CD4-positive, alpha-beta T cell (primary cell): ENCODE measurements at places on chromosomes 4 and X.

GRCh38 chrX:153488231-153488914 is 6.4 kb upstream of the BGN start:
- no peak for DNase-seq

DNA sequence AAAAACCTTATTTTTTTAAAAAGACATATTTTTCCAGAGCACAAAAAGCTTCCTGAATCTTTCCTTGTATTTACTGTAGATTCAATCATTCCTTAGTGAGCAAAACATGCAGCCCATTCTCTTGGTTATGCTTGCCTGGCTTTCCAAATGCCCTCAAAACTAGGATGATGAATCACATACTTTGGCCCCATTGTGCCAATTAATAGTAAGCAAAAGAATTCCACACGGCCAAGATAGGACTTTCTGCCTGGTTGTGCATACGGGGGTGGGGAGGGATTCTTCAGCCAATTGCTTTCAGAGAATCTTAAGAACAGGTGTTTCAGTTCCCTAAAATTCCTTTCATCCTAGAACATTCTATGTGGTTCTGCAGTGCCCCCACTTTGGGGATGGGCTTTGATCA is 7.0 kb downstream of the RAI2 start:
- no peak for DNase-seq

GRCh38 chr4:13289391-13289790 is 194.7 kb downstream of the RAB28 start:
- no peak for DNase-seq

- DNase-seq: no peak
Measured at GRCh38 chr4:185722029-185722316, 90.0 kb downstream of the SORBS2 start.

- no peak for DNase-seq
Measured at GRCh38 chr4:102007959-102008425, 217.5 kb downstream of the BANK1 start.

DNA sequence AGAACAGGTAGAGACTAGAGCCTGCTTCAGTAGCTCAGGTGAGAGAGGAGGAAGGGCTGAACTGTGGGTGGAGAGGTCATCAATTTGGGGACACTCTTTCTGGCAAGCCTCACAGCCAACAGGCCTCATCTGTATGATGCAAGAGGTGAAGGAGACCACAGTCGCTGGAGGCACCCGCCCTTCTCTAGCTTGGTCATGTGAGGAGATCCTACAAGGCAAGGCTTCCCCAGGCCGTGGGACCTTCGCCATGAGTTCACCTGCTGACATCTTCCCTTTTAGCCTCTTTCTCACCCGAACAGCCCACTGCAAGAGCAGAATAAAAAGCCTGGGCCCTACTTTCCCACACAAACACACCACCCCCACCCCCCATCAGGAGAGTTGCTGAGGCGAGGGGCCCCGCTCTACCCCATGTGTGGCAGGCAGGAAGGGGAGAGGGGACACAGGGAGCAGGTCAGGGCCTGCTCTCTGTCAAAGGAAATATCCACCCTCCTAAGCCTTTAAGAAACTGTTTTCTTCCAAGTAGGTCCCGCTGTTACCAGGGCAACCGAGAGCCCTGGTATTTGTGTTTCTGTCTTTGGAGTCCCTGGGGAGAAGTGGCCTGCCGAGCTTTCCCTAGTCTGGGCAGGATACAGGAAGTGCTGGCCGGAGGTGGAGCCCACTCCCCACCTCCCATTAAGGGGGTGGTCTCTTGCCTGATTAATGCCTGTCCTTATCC is 8.1 kb downstream of the RTL5 start:
- DNase-seq: no peak

DNA sequence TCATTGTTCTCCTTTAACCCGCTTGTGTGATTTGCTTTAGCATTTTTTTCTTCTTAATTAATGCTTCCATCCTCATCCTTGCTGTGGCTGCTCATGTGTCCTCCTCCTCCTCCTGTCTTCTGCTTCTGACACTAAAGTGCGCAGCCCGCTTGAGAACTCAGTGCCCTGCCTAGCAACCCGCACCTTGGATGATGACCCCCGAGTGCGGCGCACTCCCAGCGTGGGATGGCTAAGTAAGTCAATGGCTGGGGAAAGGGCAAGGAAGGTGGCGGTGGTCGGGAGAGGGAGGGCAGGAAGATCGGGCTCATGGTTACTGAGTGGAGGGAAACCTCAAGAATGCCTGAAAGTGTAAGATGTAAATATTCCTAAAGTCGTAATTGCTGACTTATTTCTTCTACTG is 30.1 kb downstream of the SLC4A4 start:
- DNase-seq: no peak

GRCh38 chrX:101659601-101660063 is at the start of gene ARMCX2:
TSS of gene ARMCX2 (minus strand) at chrX:101659850. CDS start at chrX:101657588, 2,262 bp downstream.
- DNase-seq: no peak

- DNase-seq: no peak
Measured at GRCh38 chrX:110746014-110746413, 49.6 kb downstream of the CHRDL1 start.

GRCh38 chrX:31459361-31459760 is 387.5 kb upstream of the FTHL17 start:
- no peak for DNase-seq

DNA sequence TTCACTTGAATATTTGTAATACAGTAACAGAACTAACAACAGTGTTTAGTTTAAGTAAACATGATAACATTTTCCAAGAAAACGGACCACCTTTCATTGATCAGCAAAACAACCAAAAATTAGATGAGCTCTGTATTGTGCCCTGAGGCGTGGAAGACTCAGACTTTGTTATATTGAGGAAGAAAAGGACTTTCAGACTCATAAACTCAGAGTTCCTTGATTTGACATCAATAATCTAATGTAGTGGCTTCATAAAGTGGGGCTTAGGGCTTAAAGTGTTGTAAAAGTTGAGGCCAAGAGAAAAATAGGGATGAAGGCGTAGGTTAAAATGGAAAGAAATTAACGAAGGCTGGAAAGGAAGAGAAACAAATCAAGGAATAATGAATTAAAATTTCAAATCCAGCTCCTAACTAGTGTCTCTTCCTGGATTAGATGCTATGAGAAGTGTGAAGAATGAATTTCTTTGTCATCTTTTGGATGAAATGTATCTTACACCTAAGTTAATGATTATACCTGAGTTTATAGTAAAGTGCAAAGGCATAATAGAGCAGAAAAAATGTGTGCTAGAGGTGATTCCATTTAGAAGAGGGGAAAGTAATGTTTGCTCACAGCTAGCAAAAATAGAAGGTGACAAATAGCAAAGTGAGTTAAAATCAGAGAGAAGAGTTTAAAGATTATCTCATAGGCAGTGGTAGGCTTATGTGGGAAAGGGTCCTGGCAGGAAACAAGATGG is 19.8 kb upstream of the GLRA2 start:
- no peak for DNase-seq

- no peak for DNase-seq
Measured at GRCh38 chrX:97096385-97096784, 212.7 kb downstream of the RPA4 start.

DNA sequence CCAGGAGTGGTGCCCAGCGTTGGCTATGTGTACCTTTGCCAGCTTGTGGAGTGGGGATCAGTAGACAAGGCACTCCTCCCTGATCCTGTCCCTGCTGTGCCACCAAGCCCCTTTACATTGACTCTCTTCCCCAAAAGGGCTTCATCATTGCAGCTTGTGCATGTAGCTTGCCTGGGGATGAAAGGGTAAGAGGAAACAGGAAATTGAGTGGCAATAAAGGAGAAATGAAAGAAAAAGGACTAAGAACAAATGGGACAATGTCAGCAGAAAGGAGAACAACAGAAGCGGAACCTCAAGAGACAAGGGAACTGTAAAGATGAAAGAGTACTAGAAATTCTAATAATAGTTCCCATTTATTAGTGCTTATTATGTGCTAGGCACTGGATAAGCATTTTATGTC is 8.7 kb upstream of the IL13RA1 start:
- DNase-seq: no peak

DNA sequence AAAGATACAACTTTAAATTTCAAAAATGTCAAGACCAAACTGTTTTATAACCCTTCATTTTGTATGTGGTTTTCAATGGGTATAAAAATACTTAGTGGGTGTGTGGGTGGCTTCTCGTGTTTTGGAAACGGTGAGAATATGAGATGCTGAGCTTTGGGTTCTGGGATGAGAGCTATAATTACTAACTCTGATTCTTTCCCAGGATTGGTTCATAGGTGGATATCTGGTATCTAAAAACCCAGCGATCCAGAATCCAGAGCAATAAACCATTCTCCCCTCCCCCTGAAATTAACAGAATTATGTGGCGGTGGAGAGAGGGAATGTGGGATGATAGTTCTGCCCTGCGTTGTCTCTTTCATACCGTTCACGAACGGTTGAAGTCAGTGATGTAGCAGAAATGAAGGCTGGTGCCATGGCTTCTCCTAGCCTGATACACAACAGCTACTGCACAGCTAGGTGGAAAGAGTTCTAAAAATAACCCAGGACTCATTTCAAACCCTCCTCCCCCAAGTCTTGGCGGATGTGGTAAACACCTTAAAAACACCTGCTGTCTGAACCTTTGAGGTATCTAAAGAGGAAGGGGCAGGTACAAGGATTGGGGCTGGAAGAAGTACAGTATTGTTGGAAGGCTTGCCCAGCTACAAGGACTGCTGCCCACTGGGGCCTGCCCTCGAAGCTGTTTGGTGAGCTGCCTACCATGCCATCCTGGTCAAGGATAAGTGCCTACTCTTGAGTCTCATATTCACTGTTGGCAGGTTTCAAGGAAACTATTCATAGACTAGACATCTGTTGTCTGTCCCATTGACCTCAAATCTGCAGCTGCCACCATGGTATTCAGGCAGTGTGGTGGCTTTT is 44.5 kb downstream of the SEPTIN11 start:
- peak; percentile 25 for DNase-seq

- DNase-seq: no peak
Measured at GRCh38 chrX:27565992-27566391, 24.2 kb upstream of the DCAF8L2 start.

GRCh38 chr4:133081246-133081645 is 67.8 kb upstream of the PCDH10 start:
- no peak for DNase-seq

GRCh38 chrX:34341258-34341657 is 209.1 kb upstream of the FAM47A start:
- no peak for DNase-seq

DNA sequence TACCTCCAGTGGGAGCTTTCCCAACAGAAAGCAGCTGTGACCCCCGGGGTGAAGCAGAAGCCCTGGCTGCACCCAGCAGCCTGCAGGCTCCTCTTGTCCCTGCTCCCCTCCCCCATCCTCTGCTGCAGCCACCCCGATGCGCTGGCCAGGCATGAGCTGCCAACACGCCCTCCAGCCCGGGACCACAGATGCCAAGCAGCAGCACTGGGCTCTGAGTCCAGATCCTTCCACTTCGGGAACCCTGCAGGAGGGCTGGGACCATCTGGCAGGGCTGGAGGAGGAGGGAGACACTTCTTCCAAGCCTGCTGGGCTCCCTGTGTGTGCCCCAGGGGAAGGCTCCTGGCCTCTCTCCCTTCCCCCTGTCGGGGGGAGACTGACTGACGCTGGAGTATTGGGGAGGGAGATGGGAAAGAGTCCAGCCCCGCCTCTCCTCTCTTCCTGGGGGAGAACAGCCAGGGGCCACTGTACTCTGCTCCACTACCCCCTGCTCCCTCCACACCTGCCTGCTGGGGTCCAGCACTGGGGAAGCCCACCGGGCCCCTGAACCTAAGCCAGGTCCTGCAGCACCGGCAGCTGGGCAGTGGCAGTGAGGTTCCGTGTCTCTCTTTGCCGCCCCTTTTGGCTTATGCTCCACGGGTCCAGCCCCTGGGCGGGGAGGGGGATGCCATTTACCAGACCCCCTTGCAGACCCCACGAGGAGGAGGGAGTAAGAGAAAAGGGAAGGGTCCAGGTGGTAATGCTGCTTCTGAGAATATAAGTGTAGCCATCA is 55.7 kb downstream of the PPP2R2C start:
- no peak for DNase-seq
